ENCODE measurements at places on chromosomes 12 and 14. TPM values are rescaled to one million over a fixed set of nuclear protein-coding genes. Genes with fewer than 3 reads are reported as not detected.

DNA sequence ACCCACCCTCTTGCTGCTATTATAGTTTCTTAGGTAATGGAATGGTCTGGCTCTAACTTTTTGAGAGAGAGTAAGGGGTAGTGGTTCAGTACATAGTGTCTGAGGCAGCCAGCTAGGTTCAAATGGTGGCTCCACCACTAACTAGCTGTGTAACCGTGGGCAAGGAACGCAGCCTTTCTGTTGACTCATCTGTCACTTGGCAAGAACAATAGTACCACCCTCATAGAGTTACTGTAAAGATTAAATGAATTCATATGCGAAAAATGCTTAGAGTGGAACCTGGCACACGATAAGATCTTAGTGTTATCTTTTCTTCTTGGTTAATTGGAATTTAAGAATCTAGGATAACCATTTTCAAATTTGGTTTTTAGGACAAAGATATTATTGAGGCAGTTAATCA lies 14.0 kb downstream of the CCDC62 start:
- no peaks in the 10 kb centered on the region for H3K27me3 ChIP-seq
- H3K4me1 ChIP-seq, result peaks cover 11% of the 10 kb centered on the region
- no peaks in the 10 kb centered on the region for H3K36me3 ChIP-seq
- H3K27ac ChIP-seq, result no peak overlapping the region
- no peak overlapping the region for H3K4me3 ChIP-seq
- no peak for DNase-seq

Gene MYH7
- not detected for total RNA-seq

- no peaks in the 10 kb centered on the region for H3K27me3 ChIP-seq
- H3K27ac ChIP-seq, result peak overlapping the region; percentile 99
- peaks cover 59% of the 10 kb centered on the region for H3K4me1 ChIP-seq
- peaks cover 95% of the 10 kb centered on the region for H3K36me3 ChIP-seq
Observed at GRCh38 chr12:108803428-108804105, 53.8 kb downstream of the SSH1 start.

Gene TSPAN9
- 13.0 TPM for total RNA-seq

GRCh38 chr12:13000616-13000924 lies 505 bp upstream of the HEBP1 start:
- H3K36me3 ChIP-seq, result no peaks in the 10 kb centered on the region
- peak overlapping the region; percentile 84 for H3K4me3 ChIP-seq
- peak overlapping the region; percentile 78 for H3K27ac ChIP-seq
- peak; percentile 86 for DNase-seq

DNA sequence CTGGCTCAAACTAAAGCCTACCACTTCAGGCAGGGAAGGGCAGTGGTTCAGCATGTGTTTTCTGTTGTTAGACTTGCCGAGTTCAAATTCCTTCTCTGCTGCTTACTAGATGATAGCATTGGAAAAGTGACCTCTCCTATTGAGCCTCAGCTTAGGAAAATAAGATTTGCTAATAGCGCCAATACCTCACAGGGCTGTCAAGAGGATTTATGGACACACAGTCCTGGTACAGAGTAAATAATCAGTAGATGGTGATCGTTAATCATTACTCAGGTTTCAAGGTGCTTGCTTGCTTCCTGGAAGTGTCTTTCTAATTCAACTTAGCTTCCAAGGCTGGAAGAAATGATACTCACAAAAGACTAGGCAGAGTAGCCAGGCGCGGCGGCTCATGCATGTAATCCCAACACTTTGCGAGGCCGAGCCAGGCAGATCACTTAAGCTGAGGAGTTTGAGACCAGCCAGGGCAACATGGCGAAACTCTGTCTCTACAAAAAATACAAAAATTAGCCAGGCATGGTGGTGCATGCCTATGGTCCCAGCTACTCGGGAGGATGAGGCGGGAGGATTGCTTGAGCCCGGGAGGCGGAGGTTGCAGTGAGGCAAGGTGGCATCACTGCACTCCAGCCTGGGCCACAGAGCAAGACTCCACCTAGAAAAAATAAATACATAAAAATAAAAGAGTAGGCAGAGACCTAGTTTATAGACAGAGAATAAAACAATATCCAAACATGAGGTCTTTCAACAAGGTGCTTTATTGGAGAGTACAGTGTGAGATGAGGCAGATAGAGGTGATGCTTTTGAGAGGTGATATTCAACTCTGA lies 6.0 kb downstream of the PLA2G1B start:
- no peak overlapping the region for H3K4me3 ChIP-seq
- H3K36me3 ChIP-seq, result no peaks in the 10 kb centered on the region
- peaks cover 8% of the 10 kb centered on the region for H3K4me1 ChIP-seq
- H3K27me3 ChIP-seq, result no peaks in the 10 kb centered on the region
- DNase-seq, result no peak

Gene KRT7
- total RNA-seq, result 27.9 TPM

Gene MSRB3
- 81.0 TPM for total RNA-seq

GRCh38 chr12:51911788-51912711 lies 4.7 kb downstream of the ACVRL1 start:
- H3K4me3 ChIP-seq, result no peak overlapping the region
- peaks cover 18% of the 10 kb centered on the region for H3K4me1 ChIP-seq
- H3K27ac ChIP-seq, result no peak overlapping the region
- no peaks in the 10 kb centered on the region for H3K36me3 ChIP-seq
- no peaks in the 10 kb centered on the region for H3K27me3 ChIP-seq

DNA sequence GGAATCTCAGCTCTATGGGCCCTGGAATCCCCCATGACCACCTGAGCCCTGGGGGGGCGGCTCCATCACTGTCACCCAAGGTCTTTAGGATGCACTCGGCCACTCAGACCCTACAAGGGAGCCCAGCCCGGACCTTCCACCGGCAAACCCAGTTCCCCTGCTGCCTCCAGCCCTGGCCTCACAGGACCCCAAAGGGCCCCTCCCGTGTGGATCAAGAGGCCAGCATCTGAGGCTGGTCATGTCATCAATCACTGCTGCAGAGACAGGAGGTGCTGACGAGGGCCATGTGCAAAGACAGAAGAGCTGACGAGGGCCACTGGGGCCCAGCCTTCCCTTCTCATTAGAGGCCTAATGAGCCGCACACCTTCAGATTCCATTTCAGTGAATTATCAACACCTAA lies 39.0 kb upstream of the SFSWAP start:
- no peak overlapping the region for H3K27ac ChIP-seq
- no peak overlapping the region for H3K4me3 ChIP-seq
- DNase-seq, result peak; percentile 56
- no peaks in the 10 kb centered on the region for H3K27me3 ChIP-seq

DNA sequence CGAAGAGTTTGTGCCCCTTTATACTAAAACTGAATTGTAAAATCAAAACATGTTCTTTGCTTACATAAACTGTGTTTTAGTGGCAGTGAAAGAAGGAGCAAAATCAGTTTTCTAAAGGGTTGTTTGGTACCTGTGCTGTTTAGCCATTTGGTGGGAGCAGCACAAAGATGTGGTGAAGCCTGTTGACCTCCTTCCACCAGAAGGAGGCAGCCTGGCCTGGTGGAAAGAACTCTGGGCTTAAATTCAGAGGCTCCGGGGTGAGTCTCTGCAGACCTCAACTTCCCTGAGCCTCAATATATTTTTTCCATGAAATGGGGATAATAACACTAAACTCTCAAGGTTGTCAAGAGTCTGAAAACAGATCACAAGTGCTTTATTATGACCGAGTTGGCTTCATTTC lies 502.5 kb downstream of the VRK1 start:
- H3K27me3 ChIP-seq, result no peaks in the 10 kb centered on the region
- no peaks in the 10 kb centered on the region for H3K36me3 ChIP-seq
- H3K4me3 ChIP-seq, result no peak overlapping the region

DNA sequence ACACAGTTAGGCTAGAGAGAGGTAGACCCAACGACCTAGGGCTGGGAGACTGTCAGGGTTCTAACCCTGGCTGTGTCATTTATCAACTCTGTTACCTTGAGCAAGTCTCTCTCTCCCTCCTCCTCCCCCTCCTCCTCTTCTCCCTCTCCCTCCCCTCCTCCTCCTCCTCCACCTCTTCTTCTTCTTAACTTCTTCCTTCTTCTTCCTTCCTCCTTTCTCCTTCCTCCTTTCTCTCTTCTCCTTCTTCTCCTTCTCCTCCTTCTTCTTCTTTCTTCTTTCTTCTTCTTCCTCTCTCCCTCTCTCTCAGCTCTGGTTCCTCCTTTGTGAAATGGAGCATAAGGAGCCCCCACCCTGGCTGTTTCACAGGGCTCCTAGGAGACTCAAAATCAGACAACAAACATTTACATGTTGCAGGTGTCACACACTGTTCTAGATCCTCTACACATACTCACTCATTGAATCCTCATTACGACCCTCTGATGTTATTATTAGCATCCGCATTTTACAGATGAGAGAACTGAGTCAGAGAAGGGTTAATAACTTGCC lies 2.2 kb upstream of the KCNH3 start:
- peaks cover 43% of the 10 kb centered on the region for H3K27me3 ChIP-seq
- peak; percentile 50 for DNase-seq
- peaks cover 12% of the 10 kb centered on the region for H3K4me1 ChIP-seq
- H3K27ac ChIP-seq, result no peak overlapping the region
- H3K4me3 ChIP-seq, result no peak overlapping the region

DNA sequence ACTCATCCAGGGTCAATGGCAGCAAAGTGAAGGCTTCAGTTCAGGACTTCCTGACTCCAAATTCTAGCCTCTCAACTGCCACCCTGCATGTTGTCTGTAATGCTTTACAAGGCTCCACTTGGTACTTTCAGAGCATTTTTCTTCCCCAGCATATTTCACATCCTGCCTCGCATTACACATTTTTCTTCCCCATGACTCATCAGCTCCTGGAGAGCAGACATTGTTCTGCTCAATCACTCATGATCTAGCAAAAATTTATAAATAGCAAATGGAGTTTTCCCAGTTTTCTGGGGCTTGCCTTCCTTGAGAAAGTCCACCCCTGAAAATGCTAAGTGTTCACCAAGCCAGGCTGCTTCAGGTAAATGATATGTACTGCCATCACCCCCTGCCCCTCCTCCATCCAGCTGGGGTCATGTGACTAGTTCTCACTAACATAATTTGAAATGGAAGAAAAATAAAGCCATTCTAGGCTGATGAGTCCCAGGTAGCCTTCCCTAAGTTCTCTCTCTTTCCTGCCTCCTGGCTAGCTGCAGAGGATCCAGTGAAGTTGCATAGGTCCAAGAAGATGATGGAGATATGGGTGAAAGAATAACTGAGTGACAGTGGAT lies 69.4 kb downstream of the ARMH4 start:
- H3K27ac ChIP-seq, result peak overlapping the region; percentile 95
- H3K4me3 ChIP-seq, result peak overlapping the region; percentile 31
- DNase-seq, result peak; percentile 75
- no peaks in the 10 kb centered on the region for H3K36me3 ChIP-seq

DNA sequence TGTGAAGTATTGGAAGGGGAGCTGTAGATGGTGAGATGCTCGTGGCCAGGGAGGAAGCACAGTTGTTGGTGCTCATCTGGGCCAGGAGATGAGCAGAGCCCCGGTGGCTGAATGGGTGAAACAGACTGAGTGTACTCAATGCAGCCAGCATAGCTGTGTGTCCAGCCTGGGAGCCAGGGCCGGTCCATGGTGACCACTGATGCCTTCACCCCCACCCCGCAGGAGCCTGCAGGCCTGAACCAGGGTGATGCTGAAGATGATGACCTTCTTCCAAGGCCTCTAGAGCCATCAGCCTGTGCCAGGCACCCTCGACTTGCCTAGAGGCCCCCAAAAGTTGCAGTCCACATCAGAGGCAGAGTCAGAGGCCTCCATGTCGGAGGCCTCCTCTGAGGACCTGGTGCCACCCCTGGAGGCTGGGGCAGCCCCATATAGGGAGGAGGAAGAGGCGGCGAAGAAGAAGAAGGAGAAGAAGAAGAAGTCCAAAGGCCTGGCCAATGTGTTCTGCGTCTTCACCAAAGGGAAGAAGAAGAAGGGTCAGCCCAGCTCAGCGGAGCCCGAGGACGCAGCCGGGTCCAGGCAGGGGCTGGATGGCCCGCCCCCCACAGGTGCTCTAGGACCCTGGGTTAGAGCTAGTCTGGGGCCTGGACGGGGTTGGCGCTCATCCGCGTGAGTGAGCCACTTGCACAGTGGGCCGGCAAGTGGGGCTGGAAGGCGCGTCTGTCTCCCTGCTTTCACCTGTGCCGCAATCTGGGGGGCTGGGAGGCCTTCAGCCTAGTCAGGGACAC lies 3.0 kb downstream of the TNFAIP2 start:
- H3K36me3 ChIP-seq, result peaks cover 9% of the 10 kb centered on the region
- H3K4me1 ChIP-seq, result peaks cover 54% of the 10 kb centered on the region
- no peak overlapping the region for H3K27ac ChIP-seq
- H3K4me3 ChIP-seq, result no peak overlapping the region

Gene RAD9B
- total RNA-seq, result 0.59 TPM

DNA sequence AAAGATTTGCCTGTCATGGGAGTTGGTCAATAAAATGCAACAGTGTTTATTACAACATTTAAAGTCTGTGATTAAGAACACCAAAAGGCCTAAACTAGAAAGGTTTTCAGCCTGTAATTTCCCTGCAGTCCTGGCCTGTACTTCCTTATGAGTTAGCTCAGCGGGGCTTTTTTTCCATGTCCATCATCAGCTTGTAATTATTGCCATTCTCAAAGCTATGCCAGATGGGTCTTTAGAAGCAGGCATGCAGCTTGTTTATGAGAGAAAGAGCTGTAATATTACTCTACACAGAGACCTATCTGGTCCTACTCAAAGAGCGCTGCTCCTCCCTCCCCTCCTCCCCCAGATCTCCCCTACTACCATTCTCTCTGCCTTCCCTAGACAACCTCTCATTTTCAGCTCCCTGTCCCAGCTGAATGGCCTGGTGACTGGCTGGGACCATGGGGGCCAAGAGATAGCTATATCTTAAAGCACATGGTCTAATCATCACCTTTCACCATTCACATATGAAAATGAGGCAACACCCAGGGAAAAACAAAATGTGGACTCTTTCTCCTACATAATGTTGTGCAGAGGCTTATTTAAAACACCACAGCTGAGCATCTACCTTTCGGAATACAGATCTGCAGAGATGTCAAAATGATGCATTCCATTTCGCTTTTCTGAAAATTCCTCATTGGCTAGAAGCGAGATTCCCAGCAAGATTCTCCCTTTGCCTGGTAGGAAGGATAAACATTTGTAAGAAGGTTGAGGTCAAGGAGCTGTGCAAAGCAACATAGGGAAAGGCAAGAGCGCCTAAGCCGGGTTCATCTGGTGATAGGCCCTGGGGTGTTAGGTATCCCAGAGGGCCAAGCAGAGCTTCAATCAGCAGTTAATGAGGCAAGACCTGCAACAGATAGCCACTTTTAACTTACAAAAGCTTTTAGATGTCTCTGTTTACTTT lies 209.7 kb upstream of the CDKN3 start:
- peaks cover 26% of the 10 kb centered on the region for H3K4me1 ChIP-seq
- H3K27ac ChIP-seq, result no peak overlapping the region
- H3K27me3 ChIP-seq, result no peaks in the 10 kb centered on the region
- H3K36me3 ChIP-seq, result no peaks in the 10 kb centered on the region
- no peak overlapping the region for H3K4me3 ChIP-seq

Measured in osteoblast (primary cell).